ENCODE measurements at places on chromosomes 4 and X. TPM values are rescaled to one million over a fixed set of nuclear protein-coding genes. Genes with fewer than 3 reads are reported as not detected.

DNA sequence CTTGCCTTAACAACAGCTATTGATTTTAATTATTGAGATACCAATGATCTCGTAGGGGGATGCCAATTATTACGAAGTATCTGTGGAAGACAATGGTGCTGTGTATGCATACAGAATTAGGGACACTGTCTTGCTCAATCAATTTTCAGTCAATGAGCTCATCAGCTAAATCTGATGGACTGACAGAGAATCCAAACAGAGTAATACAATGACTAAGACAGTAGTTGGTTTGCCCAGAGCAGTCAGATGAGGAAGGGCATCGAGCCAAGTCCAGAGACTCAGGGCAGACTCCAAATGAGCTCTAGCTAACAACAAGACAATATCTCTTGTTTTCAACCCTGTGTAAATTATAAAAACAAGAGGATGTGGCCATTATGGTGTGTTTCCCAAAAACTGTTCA, 14.7 kb upstream of the GSX2 start:
- H3K36me3 ChIP-seq = no peaks in the 10 kb centered on the region
- H3K27me3 ChIP-seq = peaks cover 27% of the 10 kb centered on the region
- H3K4me1 ChIP-seq = no peaks in the 10 kb centered on the region
- no peak overlapping the region for H3K27ac ChIP-seq
- DNase-seq = no peak

DNA sequence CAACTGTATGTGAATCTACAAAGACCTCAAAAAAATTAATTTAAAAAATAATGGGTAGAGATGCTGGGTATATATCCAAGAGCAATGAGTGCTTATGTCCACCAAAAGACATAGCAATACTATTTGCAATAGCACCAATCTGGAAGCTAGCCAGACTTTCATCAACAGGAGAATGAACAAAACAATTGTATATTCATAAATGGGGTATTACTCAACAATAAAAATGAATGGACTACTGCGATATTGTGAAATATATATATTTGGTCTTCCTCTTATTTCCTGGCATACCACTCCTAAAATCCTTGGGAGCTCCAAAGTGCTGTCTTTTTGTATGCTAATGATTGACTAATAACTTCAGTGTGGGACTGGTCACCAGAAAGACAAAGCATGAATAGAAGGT, 77.5 kb downstream of the MSN start:
- H3K4me1 ChIP-seq = peaks cover 46% of the 10 kb centered on the region
- H3K4me3 ChIP-seq = no peak overlapping the region
- H3K27me3 ChIP-seq = no peaks in the 10 kb centered on the region

MORC4 gene
- 9.4 TPM for total RNA-seq

- no peak overlapping the region for H3K27ac ChIP-seq
- no peak overlapping the region for H3K4me3 ChIP-seq
- no peaks in the 10 kb centered on the region for H3K4me1 ChIP-seq
- DNase-seq = no peak
- H3K36me3 ChIP-seq = peaks cover 5% of the 10 kb centered on the region
These were observed 101.9 kb downstream of the MAB21L2 start for GRCh38 chr4:150683775-150684350.
